Stimulated activated CD4-positive, alpha-beta T cell treated with anti-CD3 and anti-CD28 coated beads, TNF-alpha, amount 100 ng/mL, for 24 hours (primary cell): ENCODE measurements at places on chromosomes 3 and 15.

DNA sequence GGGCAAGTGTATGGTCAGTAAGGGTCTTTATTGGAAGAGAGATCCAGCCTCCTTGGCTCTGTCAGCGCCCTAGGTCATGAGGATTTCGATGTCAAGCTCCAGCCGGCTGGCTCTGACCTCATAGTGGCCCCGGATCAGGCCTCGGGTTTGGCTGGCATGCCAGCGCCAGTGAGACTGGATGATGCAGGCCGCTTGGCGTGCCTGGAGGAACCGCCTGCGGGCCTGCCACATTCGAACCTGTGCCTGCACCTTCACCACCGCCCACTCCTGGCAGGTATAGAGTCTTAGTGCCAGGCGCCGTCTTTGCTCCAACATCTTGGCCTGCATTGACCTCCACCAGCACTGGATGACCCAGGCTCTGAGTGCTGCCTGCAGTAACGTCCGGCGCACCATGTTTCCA, 483 bp downstream of the IQCF6 start:
- DNase-seq: no peak

DNA sequence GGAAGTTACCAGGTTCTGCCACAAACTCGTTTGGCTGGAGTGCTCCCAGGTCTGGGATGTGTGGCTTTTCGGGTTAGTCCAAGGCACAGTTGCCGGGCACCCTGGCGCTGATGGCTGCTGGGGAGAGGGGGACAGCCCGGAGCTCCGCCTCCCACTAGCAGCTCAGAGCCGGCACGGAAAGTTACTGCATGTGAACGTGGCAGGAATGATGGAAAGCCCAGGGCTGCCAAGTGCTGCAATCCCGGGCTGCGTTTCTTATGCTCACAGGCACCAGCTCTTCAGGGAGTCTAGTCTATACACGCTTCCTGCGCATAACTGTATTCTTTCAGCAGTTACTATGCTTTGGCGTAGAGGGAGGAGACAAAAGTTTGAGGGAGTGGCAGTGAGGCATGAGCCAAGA, 141.8 kb upstream of the ICE2 start:
- no peak for DNase-seq

GRCh38 chr3:120272286-120272685, 12.7 kb downstream of the GPR156 start:
- DNase-seq: no peak

DNA sequence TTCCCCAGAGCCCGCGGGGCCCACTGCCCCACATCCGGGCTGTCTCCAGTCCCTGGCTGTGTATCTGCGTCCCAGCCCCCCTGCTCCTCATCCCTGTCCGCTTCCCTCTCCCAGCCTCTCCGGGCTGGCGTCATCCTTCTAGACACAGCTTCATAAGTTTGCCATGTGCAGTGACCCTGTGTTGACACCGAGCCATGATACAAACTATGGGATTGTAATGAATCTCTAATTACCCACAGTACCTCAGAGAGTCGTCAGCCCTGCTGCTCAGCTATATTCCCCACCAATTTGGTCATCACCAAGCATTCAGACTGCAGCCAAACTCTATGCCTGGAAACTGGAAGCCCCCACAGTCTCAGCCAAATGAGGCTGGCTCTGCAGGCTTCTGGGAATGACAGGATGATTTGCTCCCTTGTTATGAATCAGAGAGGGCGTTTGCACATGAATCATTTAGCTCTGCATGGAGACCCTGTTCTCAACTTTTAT, 466.1 kb upstream of the ATP11B start:
- DNase-seq: no peak

GRCh38 chr15:75178938-75179745, 22.5 kb upstream of the C15orf39 start:
- no peak for DNase-seq

DNA sequence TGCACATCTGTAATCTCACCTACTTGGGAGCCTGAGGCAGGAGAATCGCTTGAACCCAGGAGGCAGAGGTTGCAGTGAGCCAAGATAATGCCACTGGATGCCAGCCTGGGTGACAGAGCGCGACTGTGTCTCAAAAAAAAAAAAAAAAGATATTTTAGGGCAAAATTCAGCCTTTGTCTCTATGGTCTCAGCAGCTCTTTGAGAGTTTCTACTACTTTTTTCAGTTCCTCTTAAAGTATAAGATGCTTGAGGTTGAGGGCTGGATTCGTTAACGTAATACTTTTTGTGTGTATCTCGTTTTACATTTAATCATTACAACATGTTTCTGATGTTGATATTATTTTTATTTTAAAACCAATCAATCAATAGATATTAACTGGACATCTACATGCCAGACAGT, 381.2 kb upstream of the TBL1XR1 start:
- no peak for DNase-seq

DNA sequence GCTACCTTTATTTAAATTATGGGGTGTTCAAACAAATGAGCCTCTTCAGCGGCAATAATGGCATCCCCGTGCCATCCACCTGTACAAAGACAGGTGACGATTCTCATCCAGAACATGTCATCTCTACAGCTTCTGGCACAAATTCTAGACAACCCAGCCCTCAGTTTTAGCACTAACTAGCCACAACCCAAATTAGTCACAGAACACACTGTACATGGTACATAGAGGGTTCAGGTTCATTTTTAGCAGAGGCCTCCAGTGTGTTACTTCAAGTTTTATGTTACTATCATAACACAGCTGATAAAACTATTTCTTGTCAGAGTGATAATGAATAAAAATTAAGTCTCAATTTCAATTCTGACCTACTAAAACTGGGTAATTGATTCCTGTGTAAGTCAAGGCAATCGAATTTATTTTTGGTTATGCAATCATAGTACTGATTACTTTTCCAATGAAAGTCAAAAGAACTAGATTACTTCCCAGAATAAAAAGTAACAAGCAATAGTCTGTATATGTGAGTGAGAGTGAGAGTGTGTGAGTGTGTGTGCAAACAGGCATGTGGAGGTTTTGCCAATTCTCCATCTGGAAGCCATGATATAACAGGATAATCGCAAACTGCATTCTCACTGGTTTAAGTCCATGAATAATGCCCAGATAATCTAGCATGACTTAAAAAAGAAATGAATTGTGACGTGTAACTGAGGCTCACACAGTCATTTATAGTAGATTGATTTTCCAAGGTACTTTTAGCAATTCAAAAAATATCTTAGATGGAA, 37.4 kb downstream of the SHQ1 start:
- no peak for DNase-seq

GRCh38 chr3:78495301-78495700, 1272.5 kb downstream of the ROBO1 start:
- DNase-seq: no peak

GRCh38 chr15:58864602-58865424, 68.7 kb downstream of the SLTM start:
- no peak for DNase-seq

GRCh38 chr3:149384911-149385321, 7.5 kb upstream of the TM4SF1 start:
- no peak for DNase-seq

DNA sequence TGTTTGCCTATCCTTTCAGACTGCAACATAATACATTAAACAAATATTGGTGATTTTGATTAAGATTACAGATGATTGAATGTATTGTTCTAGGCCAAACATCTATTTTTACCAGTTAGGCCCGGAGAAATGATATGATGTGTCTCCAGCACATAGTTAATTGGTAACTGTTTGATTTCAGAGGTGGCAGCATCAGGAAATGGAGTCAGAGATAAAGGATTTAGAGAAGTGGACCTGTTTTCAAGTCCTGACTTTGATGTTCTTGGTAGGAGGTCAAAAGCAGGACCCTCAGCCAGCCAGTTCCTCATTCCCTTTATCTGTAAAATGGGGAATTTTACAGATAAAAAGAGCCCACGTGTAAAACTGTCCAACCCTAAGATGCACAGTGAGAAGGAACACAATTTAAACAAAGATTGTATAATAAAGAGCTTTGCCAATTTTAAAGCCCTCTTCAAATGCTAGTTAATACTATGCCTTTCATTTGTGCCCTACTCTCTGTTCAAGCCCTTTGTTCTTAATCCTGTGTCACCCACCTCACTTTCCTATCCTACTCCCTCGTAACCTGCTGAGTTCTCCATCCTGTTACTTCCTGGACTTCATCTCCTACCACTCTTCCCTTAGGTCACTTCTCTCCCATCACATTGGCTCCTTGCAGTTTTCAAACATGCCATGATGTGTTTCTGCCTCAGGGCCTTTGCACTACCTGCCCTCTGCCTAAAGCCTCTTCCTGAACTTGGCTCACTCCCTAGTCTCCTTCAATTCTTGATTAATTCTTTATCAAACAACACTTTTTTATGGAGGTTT, 2.5 kb downstream of the TMEM212 start:
- DNase-seq: no peak

DNA sequence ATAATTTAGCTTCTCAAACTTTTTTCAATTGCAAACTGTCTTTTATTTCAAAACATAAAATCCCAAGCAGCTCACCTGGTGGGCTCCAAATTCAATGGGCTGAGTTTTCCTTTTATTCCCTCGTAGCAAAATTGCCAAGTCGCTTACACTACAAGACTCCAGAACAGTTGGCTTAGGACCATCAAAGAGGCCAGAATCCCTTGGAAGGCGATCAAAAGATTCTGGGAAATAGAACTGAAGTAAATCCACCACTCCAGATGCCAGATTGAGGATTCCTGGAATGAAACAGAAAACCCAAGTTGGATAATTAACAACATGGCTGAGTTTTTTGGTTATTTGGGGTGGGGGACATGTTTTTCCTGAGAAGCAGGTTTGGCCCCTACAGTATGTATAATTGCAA, 87.7 kb upstream of the DCLK3 start:
- no peak for DNase-seq

DNA sequence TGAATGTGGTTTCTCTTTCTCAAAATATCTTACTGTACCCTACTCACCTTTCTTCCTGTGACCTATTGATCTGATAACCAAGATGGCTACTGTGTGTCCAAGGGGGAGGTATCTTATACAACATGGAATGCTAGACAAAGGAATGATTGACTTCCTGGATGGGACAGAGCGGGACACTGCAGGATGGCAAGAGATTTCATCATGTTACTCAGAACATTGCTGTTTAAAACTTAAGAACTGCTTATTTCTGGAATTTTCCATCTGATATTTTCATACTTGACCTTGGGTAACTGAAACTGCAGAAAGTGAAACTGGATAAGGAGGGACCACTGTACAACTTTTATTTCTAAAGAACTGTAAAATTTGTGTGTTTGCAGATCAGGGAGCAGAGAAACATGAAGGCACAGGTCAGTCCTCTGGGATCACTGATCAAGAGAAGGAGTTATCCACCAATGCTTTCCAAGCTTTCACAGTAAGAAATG, 18.5 kb downstream of the CNOT10 start:
- DNase-seq: no peak

GRCh38 chr15:70152070-70152480, 54.4 kb upstream of the TLE3 start:
- DNase-seq: no peak

DNA sequence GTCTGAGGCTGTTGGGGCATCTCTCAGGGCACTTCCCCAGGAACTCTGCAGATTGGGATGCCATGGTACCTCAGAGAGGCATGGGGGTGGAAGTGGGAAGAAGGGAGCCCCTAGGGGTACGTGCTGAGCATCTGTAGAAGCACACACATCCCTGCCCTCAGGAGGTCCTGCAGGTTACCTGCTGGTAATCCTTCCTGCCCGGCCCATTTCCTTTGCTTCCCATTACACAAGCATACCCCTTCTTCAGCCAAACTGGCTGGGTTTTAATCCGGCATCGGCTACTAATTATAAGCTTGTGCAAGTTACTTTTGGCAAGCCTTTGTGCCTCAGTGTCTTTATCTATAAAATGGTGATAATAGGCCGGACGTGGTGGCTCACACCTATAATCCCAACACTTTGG, 3.1 kb upstream of the SMAD6 start:
- no peak for DNase-seq

- no peak for DNase-seq
Observed at GRCh38 chr15:68363353-68363752, 68.6 kb downstream of the ITGA11 start.

DNA sequence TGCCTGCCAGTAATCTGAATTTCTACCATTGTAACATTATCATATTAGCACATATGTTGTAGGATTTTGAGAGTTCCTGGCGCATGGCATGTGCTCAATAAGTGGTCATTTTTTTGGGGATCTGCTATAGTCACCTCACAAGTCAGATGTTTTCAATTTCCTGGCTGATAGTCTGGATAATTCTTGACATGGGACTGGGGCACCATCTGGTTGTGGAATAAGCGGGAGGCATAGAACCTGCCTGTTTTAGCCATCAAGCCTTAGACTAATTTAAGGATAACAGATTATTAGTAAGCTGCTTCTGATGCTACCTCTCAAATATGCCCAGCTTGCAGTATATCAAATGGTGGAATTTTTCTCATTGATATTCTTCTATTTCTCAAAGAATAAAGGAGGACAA, 39.1 kb downstream of the GASK1A start:
- DNase-seq: no peak

GRCh38 chr15:68158046-68158628, 47.0 kb downstream of the CALML4 start:
- no peak for DNase-seq

GRCh38 chr3:172626021-172626640, 84.7 kb downstream of the NCEH1 start:
- no peak for DNase-seq

- no peak for DNase-seq
Observed at GRCh38 chr3:15159501-15160136, 46.4 kb upstream of the CAPN7 start.

GRCh38 chr3:179455954-179456353, 4.7 kb upstream of the GNB4 start:
- DNase-seq: no peak

- DNase-seq: no peak
Observed at GRCh38 chr3:55895897-55896566, 408.9 kb upstream of the WNT5A start.

DNA sequence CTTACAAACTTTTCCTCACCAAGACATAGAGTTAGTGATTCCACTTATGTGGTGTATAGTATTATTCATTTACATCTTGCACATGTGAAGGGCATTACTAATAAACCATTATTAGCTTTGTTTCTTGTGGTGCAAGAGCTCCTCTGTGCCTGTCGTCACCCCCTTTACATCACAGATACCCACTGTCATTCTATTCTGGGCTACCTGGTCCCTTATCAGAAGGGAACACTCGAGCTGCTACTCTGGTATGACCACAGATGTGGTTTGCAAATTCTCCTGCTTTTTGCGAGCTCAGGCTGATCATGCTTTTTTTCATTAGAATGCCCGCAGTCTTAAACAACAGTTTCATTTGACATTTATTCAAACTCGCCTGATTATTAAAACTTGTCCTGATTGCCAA, 13.9 kb upstream of the SENP2 start:
- no peak for DNase-seq

- DNase-seq: no peak
Observed at GRCh38 chr15:29312387-29312786, 42.8 kb upstream of the NSMCE3 start.
